ENCODE measurements at places on chromosomes 4 and X. TPM values are rescaled to one million over a fixed set of nuclear protein-coding genes. Genes with fewer than 3 reads are reported as not detected.

DNA sequence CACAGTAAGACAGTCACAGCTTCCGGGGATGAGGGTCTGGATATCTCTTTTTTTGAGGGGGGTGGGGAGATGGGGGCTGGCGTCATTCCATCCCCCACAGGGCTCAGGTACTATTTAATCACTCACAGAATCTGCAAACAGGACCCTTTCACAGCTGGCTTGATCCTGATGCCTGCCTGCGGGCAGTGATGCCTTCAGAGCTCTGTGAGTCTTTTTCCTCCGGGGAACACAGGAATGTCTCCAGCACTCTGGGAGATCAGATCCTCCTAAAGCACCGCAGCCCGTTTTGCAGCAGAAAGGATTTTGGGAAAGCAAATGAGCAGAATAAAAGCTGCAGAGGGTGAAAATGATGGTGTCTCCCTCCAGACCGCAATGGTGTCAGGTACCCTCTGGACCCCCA, 13.2 kb upstream of the SHOX start:
- no peak overlapping the region for H3K27ac ChIP-seq
- no peak for DNase-seq
- peaks cover 89% of the 10 kb centered on the region for H3K27me3 ChIP-seq

DNA sequence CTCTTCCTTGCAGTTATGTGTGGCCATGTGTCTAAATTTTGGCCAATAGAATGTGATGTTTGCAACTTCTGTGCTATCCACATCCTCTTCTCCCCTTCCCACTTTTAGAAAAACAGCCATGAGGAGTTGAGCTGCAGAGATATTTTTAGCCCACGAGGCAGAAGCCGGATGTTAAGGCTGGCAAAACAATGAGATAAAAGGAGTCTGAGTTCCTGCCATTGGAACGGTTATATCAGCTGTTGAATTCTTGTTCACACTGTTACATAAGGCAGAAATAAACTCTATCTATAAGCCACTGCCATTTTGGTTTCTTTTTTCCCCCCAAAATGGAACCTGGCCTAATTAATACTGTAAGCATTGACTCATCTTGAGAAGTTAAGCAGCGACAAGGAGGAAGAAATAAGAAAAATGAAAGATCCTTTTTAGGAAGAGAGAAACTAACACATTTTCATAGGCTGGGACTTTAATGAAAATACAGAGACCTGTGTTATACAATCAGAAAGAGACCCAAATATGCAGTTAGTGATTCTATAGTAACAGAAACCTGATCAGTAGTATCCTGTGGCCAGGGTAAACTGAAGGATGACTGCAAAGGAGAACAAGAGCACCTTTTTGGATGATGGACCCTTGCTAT, 200.5 kb downstream of the INPP4B start:
- H3K4me3 ChIP-seq: no peak overlapping the region
- H3K27me3 ChIP-seq: no peaks in the 10 kb centered on the region
- peak overlapping the region; percentile 78 for H3K27ac ChIP-seq
- DNase-seq: no peak
- peaks cover 20% of the 10 kb centered on the region for H3K36me3 ChIP-seq

- H3K4me1 ChIP-seq: no peaks in the 10 kb centered on the region
- no peaks in the 10 kb centered on the region for H3K27me3 ChIP-seq
- peaks cover 2% of the 10 kb centered on the region for H3K36me3 ChIP-seq
- H3K4me3 ChIP-seq: no peak overlapping the region
- no peak for DNase-seq
Measured at GRCh38 chr4:111115881-111116280, 493.0 kb upstream of the PITX2 start.

DNA sequence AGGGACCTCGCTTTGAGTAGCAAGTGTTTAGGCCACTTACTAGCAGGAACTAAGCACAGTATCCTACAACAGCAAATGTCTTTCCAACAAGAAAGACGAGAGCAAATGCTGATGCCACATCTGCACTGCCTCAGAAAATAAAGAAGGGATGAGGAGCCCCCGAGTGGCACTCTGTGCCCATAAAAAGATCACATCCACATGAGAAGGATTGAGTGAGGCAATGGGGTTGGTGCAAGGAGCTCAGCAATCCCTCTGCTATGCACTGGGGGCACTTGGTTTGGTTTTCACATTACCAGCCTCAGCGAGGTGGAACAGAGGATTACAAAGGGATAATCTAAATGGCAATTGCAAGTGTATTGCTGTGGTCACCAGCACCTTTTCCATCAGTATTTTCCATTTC, 252.8 kb upstream of the SLC7A11 start:
- no peak overlapping the region for H3K4me3 ChIP-seq
- H3K27ac ChIP-seq: no peak overlapping the region
- no peak for DNase-seq
- peaks cover 16% of the 10 kb centered on the region for H3K36me3 ChIP-seq
- H3K27me3 ChIP-seq: no peaks in the 10 kb centered on the region
- peaks cover 8% of the 10 kb centered on the region for H3K4me1 ChIP-seq

DNA sequence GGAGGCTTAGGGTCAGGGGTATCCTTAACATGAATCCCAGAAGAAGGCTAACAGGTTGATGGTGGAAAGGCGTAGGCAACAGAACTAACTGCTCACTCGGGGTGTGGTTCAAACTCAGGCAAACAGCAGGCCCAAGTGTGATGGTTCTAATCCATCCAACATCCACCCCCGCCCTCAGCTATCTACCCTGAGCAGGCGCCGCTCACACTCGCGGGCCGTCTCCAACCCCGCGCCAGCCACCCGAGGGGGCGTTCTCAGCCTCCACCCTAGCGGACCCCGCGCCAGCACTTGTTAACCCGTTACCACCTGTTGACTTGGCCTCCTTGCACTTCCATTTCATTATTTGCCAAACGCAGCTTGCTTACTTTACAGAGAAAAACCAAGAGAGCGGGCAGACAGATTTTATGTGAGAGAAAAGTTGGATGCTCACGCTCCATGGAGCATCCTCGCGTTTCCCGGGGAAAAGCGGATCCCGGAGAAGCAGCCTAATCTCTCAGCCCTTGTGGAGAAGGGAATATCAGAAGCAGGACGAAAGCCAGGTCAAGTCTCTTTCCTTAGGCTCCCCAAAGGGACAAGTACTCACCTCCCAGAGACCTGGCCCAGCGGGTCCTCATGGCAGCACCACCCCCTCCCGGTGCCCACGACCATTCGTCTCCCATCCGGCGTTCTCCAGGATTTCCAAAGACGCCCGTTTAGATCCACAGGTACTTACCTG, 773 bp downstream of the SNCA start:
- H3K27me3 ChIP-seq: peaks cover 4% of the 10 kb centered on the region
- H3K4me1 ChIP-seq: peaks cover 37% of the 10 kb centered on the region
- H3K4me3 ChIP-seq: peak overlapping the region; percentile 98
- peak; percentile 9 for DNase-seq

- H3K27ac ChIP-seq: no peak overlapping the region
- no peaks in the 10 kb centered on the region for H3K4me1 ChIP-seq
- no peaks in the 10 kb centered on the region for H3K36me3 ChIP-seq
- DNase-seq: no peak
Measured at GRCh38 chr4:30068234-30068633, 651.9 kb upstream of the PCDH7 start.

GRCh38 chr4:48130100-48130499, 4.0 kb downstream of the TXK start:
- no peaks in the 10 kb centered on the region for H3K27me3 ChIP-seq
- no peak overlapping the region for H3K27ac ChIP-seq
- DNase-seq: no peak

- H3K4me1 ChIP-seq: peaks cover 4% of the 10 kb centered on the region
- no peak for DNase-seq
- no peaks in the 10 kb centered on the region for H3K27me3 ChIP-seq
- H3K4me3 ChIP-seq: no peak overlapping the region
- no peak overlapping the region for H3K27ac ChIP-seq
- H3K36me3 ChIP-seq: no peaks in the 10 kb centered on the region
Measured at GRCh38 chr4:59200992-59201391, 1999.1 kb upstream of the ADGRL3 start.

DNA sequence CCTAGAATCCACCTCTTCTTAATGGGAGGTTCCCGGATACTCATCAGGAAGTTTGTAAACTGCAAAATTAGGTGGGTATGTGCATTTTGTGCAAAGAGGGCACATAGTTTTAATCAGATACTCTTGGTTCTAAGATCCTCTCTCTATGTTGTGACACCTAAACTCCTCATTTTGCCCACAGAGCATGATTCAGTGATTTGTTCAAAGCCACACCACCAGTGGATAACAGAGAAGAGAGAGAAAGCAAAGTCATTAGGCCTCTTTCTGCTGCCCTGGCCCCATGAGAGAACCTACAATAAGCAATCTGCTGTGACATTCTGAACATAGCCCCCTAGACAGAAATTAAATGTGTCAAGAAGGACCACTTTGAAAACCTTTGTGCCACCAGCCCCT, 72.3 kb upstream of the STIM2 start:
- no peak for DNase-seq
- H3K4me3 ChIP-seq: no peak overlapping the region
- no peaks in the 10 kb centered on the region for H3K27me3 ChIP-seq
- no peak overlapping the region for H3K27ac ChIP-seq
- H3K36me3 ChIP-seq: peaks cover 13% of the 10 kb centered on the region

GRCh38 chrX:22486296-22486695, 213.6 kb downstream of the CBLL2 start:
- H3K36me3 ChIP-seq: no peaks in the 10 kb centered on the region
- no peak overlapping the region for H3K4me3 ChIP-seq
- H3K27me3 ChIP-seq: no peaks in the 10 kb centered on the region

The SOD3 gene
- total RNA-seq: 0.32 TPM

The COL25A1 gene
- total RNA-seq: 39.3 TPM

The TGIF2LX gene
- not detected for total RNA-seq

The STAP1 gene
- not detected for total RNA-seq

The LAP3 gene
- 46.7 TPM for total RNA-seq

The BTC gene
- total RNA-seq: 0.14 TPM

The S100P gene
- not detected for total RNA-seq

The EPHA5 gene
- total RNA-seq: 0.07 TPM

The KCTD8 gene
- not detected for total RNA-seq

Data from neural crest cell (in vitro differentiated cells).